Cardiac fibroblast (primary cell): ENCODE measurements at places on chromosomes 3 and 15.

GRCh38 chr3:183013856-183014255, 33.5 kb upstream of the DCUN1D1 start:
- no peak for DNase-seq

DNA sequence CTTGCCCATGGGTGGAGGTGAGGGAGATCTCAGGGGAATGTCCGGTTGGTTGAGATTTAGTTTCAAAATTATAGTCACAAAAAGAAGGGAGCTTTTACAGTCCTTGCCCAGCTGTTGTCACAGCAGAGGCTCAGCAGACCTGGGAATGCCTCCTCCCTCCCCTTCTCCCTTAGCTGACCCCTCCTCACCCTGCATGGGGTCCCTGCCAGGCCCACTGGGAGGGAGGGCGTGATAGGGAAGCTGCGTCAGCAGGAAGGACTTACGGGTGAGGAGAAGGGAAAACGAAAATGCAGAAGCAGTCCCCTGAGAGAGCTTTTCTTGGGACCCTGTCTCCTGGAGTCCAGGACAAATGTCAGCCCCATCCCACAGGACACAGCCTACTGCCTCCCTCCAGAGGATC, 18.9 kb downstream of the SCN5A start:
- no peak for DNase-seq

GRCh38 chr3:127763337-127763736, 59.0 kb downstream of the MGLL start:
- no peak for DNase-seq

- DNase-seq: peak; percentile 63
Measured at GRCh38 chr3:196735751-196736150, 3.9 kb upstream of the PAK2 start.

- DNase-seq: no peak
Measured at GRCh38 chr3:106376016-106376570, 507.3 kb upstream of the CBLB start.

- no peak for DNase-seq
Measured at GRCh38 chr3:42022355-42022754, 60.5 kb upstream of the ULK4 start.

GRCh38 chr3:43327582-43327979, 41.2 kb downstream of the SNRK start:
- DNase-seq: peak; percentile 7

DNA sequence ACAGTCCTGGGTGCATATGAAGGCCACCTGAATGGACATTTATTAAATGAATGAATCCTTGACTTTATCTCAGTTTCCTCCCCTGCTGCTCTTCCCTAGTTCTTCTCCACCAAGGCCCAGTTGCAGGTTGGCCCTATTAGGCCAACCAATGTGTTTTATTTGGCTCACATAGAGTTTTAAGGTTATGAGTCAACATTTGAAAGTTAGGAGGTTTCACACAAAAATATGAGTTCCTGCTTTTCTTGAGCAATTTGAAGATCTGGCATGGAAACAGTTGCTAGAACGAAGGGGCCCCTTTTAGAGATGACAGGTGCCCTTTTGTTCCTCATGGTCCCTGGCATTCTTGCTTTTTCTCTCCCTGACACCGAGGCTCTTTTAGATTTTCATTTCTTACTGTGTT, 83.0 kb upstream of the PDZRN3 start:
- DNase-seq: peak; percentile 70

- DNase-seq: peak; percentile 27
Measured at GRCh38 chr3:140527156-140527555, 150.7 kb upstream of the TRIM42 start.

- peak; percentile 73 for DNase-seq
Measured at GRCh38 chr3:31412832-31413231, 119.9 kb upstream of the STT3B start.

DNA sequence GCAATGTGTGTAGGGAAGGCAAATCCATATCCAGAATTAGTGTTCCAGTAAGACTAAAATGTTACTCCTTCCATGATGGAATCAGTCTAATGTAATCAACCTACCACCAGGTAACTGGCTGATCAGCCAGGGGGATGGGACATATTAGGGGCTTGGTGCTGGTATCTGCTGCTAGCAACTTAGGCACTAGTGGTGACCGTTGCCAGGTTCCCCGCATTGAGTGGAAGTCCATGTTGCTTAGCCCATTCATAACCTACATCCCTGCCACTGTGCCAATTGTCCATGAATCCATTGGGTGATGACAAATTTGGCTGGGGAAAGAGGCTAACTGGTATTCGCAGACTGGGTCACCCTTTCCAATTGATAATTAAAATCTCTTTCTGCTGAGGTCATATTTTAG, 212.2 kb upstream of the ROBO1 start:
- no peak for DNase-seq

- DNase-seq: no peak
Measured at GRCh38 chr3:59873576-59874230, 823.9 kb upstream of the CFAP20DC start.

GRCh38 chr3:54270816-54271526, 148.6 kb downstream of the CACNA2D3 start:
- DNase-seq: no peak

GRCh38 chr15:25790000-25790660, 73.0 kb downstream of the ATP10A start:
- DNase-seq: peak; percentile 94

DNA sequence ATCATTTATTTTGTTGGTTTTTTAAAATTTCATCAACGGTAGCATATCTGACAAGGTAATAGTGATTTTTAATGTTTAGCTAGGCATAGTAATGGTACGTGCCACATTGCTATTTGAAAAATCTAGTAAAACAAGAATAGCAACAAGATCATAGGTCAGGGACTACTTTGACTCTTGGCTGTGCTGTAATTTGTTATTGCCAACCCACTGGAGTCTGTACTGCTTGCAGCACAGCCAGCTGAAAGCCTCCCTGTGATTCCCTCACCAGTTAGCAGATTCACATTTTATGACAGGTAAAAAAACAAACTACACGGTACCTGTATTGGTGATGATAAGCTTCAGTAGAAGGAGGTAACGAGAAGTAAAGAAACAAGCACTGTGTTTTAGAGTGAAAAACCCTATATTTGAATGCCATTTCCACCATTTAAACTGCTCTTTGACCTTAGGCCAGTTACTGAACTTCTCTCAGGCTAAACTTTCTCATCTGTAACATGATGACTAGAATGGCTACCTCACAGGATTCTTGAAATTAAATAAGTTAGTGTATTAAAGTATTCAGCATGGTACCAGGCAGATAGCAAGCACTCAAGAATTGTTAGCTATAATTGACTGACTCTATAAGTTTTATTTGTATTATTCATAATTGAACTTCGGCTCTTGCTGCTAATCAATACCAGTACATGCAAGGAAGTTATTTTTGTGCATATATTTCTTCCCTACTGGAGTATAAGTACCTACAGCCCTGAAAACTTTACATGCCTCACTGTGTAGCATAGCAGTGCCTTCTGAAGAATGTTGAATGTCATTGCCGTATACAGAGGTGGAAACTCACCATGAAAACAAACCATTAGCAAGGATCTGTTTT, 16.1 kb downstream of the FILIP1L start:
- DNase-seq: no peak

- DNase-seq: no peak
Measured at GRCh38 chr3:55724821-55725220, 237.7 kb upstream of the WNT5A start.

DNA sequence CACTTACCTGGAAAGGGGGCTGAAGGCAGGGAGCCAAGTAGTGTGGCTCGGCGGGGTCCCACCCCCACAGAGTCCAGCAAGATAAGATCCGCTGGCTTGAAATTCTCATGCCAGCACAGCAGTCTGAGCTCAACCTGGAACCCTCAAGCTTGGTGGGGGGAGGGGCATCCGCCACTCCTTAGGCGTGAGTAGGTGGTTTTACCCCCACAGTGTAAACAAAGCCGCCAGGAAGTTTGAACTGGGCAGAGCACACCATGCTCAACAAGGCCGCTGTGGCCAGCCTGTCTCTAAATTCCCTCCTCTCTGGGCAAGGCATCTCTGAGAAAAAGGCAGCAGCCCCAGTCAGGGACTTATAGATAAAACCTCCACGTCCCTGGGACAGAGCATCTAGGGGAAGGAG, 156.3 kb downstream of the KBTBD8 start:
- no peak for DNase-seq

GRCh38 chr3:14536055-14536815, 3.9 kb downstream of the GRIP2 start:
- no peak for DNase-seq

- peak; percentile 42 for DNase-seq
Measured at GRCh38 chr3:56929809-56930615, 128.3 kb upstream of the ARHGEF3 start.
